ENCODE measurements at places on chromosomes 11 and 22.

DNA sequence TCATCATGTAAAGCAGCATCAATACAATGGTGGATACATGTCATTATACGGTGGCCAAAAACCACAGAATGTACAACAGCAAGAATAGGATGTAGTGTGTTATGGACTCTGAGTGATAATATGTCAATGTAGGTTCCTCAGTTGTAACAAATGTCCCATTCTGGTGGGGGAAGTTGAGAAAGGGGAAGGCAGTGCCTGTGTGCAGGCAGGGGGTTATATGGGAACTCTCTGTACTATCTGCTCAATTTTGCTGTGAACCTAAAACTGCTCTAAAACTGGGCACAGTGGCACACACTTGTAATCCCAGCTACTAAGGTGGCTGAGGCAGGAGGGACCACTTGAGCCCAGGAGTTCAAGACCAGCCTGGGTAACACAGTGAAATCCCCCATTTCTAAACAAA lies 5.9 kb downstream of the CHKA start:
- DNase-seq: no peak

DNA sequence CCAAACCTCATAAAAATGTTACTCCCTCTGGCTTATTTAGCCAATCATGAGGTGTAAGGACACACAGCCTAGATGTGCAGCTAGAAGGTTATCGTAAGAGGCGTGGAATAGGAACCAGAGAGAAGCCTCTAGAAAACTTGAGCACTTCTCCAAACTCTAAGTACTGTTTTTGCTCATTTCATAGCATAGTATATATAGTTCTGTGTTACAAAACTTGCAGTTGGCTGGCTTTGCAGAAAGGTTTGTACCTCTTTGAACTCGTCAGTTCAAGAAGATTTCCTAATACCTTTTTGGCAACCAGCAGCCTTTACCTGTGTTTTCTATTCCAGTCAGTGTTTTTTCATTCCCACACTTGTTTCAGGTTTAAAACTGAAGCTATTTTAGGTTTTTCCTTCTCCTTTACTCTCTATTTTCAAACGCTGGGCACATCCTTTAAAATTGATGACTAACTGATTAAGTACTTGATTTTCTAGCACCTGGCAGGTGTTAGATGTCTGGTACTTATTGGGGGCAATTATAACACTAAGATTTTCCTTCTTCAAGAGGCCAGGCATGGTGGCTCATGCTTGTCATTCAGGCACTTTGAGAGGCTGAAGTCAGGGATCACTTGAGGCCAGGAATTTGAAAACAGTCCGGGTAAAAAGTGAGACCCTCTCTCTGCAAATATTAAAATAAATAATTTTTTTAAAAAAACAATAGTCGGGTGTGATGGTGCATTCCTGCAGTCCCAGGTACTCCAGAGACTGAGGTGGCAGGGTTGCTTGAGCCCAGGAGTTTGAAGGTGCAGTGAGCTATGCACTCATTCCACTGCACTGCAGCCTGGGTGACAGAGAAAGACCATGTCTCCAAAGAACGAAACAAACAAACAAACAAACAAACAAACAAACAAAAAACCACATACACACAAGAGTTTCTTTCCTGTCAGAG lies 125.2 kb downstream of the LRRC4C start:
- no peak for DNase-seq

DNA sequence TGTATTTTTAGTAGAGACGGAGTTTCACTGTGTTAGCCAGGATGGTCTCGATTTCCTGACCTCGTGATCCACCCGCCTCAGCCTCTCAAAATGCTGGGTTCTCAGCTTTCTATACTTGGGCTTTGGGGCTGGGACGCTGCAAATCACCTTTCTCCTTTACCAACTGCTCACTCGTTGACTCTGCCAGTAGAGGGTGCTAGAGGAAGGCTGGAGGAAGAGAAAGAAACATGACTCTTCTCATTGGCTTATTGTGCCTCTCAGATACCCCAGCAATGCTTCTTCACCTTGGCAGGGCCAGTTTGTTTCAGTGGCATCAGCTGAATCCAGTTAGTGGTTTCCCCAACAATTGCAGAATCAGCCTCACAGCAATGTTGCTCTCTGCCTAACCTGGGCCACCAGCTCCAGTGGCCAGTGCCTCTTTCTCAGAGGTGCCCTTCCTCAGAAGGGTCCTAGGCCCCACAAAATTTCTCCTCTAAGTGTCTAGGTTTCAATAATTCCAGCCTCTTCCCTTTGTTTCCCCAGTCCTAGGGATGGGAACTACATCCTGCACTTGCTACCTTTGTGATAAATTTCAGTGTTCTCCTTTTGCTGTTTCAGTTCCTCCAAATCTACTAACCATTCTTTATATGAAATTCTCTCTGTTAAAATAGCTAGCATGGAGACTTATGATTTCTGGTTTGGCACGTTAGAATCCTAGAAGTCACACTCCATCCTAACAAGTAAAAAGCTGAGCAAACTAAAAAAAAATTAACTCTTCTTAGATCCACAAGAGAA lies 71.5 kb upstream of the VSTM5 start:
- no peak for DNase-seq

DNA sequence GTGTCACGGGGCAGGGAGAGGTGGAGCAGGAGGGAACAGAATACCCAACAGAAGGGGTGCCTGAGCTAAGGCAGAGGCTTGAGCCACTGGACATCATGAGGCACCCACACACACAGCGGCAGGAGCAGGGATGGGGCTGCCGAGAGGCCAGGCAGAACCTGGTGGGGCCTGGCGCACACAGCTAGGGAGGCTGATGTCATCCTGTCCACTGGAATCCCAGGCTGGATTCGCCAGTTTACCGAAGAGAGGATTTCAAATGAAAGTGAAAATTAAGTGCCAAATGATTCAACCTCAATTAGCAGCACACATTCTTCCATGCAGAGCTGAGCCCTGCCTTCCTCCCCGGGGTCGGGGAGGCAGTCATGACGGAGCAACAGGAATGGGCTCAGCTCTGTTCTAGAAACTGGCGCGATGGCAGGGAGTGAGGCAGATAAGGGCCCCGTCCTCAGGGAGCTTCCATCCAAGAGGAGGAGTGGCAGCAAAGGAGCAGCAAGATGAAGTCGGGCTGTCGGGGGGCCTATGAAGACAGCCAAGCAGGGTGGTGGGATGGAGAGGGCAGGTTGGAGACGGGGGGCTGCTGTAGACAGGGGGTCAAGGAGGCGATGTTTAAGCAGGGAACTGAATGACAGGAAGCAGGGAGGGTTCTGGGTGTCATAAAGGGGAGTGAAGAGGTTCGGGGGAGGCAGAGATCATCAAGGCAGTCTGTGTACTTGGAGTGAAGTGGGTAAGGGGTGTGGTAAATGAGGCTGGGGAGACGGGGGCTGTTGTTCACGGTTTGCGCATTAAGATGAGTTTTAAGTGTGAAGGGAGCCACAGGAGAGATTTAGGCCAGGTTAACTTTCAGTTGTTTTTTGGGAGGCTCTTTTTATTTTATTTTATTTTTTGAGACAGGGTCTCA lies 6.4 kb downstream of the RAC2 start:
- DNase-seq: no peak

- no peak for DNase-seq
Observed at GRCh38 chr11:11993839-11994238, 14.6 kb downstream of the DKK3 start.
